ENCODE measurements at places on chromosomes 1 and 21. TPM values are rescaled to one million over a fixed set of nuclear protein-coding genes. Genes with fewer than 3 reads are reported as not detected.
A peak's percentile ranks its signal among the peaks of the same experiment; 100 is the strongest.

The GPR157 gene
- 3.6 TPM for total RNA-seq

The FABP3 gene
- total RNA-seq: not detected

The USP1 gene
- 84.7 TPM for total RNA-seq

The SPRR1B gene
- total RNA-seq: not detected

DNA sequence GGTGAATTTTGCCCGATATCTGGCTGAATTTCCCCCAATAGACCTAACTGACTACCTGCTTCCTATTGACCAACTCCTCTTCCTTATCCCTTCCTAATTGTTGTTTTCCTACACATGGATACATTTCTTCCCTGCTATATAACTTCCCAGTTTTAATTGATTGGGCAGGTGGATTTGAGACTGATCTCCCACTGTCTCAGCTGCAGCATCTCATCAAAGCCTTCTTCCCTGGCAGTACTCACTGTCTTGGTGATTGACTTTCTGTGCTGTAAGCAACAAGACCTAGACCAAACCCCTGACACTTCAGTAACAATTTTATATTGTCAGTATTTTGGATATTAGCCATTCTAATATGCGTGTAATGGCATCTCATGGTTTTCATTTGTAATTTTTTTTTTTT is 11.3 kb upstream of the PLA2G2A start:
- no peak for DNase-seq

DNA sequence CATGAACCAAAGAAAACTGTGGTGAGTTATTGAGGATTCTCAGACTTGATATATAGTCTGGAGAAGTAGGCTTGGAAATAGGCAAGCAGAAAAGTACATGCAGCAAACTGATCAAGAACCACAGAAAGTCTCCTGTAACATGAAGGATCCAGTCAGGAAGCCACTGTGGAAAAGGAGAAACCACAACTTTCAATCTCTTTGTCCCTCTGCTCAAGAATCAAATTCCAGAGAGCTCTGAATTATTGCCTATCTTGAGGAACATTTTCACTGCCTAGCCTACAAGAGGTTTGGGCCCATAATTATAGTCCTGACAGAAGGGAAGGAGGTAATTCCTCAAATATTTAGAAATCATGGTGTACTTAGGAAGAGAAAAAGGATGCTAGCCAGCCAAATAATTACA is 43.0 kb upstream of the ADAMTS1 start:
- DNase-seq: no peak

GRCh38 chr1:19840228-19840627 is 25.1 kb upstream of the RNF186 start:
- no peak for DNase-seq

DNA sequence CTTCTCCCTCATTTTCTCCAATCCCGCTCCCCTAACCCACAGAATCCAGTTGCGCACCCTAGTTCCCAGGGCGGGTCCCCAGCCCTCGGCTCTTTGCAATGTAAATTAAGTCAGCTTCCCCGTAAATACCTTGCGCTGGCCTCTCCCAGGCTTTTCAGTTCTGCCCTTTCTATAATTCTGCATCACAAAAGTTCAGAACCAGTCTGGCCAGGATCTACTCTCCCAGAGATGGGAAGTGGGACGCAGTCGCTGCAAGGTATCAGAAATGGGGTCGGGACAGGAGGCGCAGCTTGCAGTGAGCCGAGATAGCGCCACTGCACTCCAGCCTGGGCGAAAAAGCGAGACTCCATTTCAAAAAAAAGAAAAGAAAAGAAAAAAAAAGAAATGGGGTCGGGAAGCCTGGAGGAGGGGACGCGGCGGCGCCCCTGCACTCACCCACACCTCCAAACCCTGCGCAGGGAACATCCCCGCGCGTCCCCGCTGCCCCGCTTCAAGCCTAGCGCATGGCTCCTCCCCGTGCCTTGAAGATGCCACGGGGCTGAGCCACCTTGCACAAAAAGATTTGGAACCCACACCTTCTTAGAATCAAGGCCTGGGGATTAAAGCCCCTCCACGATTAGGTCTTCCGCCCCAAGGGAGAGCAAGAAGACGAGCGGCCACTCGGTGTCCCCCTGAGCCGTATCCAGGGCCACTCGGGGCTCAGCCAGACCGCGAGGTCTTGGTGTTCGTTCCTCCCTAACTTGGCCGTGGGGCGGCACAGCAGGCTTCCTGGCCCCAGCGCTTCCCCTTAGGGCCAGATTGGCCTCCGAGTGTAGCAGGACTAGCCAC is 27.2 kb upstream of the ITLN2 start:
- no peak for DNase-seq

GRCh38 chr1:221013691-221014660 is 134.7 kb downstream of the HLX start:
- DNase-seq: no peak

DNA sequence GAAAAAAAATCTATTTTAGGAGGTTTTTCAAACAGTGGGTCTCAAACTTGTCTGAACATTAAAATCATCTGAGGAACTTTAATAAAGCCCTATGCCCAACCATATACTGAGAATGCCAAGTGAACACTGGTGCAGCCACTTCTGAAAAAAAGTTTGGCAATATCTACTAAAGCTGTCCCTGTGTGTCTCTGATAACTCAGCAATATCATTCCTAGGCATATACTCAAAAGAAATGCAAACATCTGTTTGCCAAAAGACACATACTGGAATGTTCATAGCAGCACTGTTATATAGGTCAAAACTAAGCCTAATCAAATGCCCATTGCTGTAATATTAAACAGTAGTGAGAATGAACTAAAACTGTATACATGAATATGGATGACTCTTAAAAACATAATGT is 74.2 kb upstream of the RGS4 start:
- DNase-seq: no peak

DNA sequence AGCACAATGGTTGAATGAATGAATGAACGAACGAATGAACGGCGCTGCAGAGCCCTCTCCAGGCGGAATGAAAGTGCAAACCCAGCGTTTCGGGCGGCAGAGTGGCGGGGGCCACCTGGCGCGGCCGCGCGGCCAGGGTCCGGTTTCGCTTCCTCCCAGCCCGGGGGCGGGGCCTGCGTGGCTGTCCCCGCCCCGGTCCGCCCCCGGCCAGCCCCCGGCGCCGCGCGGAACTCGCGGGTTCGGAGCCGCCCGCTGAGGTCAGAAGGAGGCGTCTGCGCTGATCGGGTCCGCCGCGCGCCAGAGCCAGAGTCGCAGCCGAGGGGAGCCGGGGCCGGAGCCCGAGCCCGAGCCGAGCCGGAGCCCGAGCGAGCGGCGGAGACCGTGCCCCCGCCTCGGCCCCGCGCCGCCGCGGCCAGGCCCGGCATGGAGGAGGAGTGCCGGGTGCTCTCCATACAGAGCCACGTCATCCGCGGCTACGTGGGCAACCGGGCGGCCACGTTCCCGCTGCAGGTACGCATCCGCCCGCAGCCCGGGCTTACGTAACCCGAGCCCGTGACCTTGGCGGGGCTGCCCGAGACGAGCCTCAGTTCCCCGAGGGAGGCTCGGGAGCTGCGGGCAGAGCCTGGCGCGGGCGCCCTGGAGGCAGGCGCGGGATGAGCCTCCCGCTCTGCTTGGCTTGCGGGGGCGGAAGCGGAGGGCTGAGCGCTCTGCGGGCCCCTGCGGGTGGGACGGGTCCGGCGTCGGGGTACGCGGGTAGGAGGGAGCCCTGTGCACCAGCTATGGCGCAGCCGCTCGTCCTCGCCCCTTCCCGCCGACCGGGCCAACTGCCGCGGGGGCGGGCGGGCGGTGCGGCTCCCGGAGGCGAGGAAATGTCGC is at the start of gene PDXK:
PDXK (plus strand) TSS at position 258 of the 876 bp plus-strand sequence; CDS start at position 424, 166 bp downstream.
- DNase-seq: peak; percentile 86
